Brain pericyte (primary cell): ENCODE measurements at places on chromosomes 1 and 21.
A peak's percentile ranks its signal among the peaks of the same experiment; 100 is the strongest.

DNA sequence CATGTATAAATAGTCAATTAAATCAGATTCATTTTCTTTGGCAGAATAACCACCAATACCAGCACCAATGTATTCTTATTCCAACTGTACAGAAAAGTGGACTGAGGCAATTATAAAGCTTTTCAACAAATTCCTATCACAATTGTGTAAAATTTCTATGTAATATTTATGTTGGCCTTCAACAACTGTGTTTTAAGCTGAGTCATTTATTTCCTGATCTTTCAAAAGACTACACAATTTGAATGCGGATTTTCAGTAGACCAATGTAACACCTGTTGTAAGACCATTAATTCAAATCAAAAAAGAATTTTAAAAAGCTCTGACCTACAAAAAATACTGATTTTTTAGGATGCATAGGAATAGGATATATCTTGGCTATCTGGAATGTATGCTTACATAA, 25.5 kb downstream of the GPATCH2 start:
- no peak for DNase-seq

DNA sequence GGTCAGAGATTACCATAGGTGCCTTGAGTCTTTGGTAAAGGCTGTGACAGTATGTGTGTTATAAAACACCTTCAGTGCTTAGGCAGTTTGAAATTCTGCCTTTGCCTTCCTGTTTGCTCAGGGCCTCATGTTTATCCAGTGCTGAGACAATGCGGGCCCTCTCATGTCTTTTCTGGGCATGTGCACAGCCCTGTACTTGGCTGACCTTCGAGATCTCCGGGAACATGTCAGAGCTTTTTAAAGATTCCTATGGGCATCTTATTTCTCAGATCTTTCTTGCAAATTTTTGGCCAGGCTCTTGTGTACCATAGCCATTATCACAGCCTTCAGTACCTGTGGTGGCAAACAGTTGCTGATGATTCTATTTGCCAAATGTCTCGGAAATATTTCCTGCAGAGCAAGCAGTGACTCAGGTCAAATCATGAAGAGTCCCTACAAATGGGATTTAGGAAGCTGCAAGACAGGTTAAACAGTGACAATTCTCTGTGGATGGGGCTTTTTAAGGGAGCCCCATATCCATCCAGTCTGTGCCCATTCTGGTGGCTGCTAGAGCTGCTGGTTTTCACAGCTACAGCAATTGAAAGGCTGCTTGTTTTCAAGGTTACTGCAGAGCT, 42.1 kb downstream of the HOOK1 start:
- no peak for DNase-seq

- no peak for DNase-seq
Observed at GRCh38 chr1:8430476-8430875, 112.6 kb downstream of the SLC45A1 start.

DNA sequence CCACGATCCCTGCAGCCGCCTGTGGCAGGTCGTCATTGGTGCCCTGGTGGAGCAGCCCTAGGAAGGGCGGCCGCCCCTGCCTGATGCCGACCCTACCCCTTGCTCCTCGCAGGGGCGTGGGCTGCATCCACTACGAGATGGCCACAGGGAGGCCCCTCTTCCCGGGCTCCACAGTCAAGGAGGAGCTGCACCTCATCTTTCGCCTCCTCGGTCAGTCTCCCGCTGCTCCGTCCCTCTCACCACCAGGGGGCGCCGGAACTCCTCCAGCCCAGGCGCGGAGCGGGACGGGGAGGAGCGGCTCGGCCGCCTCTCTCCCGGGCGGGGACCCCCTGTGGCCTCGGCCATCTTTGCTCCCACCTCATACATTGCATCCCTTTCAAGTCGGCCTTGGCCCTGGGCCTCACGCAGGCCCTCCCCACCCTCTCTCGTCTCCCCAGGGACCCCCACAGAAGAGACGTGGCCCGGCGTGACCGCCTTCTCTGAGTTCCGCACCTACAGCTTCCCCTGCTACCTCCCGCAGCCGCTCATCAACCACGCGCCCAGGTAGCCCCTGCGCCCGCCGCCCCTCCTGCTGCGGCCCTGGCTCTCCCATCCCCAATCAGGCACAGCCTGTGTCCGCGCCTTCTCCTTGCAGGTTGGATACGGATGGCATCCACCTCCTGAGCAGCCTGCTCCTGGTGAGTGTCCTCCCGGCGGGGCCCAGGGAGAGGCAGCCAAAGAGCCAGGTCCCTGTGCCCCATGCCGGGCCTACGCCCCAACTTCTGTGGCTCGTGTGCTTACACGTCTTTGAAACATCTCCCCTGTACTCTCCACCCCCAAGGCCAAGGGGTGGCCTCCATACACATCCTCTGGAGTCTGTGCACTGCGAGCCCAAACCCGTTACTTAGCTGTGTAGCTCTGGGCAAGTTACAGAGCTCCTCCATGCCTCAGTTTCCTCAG, 24.7 kb downstream of the CDK18 start:
- DNase-seq = no peak

GRCh38 chr1:230855886-230856285, 12.4 kb downstream of the C1orf198 start:
- DNase-seq = no peak

- no peak for DNase-seq
Observed at GRCh38 chr1:170823120-170823519, 112.2 kb upstream of the MROH9 start.

- DNase-seq = no peak
Observed at GRCh38 chr1:199044191-199044590, 405.4 kb downstream of the PTPRC start.

GRCh38 chr1:87349036-87349435, 20.4 kb downstream of the LMO4 start:
- DNase-seq = no peak

DNA sequence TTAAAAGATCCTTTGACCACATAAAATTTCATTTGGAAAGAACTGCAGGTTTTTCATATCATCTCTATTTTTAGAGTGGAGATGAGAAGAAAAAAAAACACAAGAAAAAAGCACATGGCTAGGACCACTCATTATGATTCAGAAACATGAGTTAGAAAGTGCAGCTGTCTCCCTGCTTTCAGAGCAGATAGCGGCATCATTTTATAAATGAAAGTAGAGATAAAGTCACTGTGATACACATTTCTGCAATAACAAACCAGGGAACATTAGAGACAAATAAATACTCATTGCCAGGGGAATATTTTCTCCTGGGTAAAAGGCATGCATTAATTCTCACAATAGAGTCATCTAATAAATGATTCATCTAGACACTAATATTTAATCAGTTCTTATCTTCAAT, 87.5 kb upstream of the PLPPR4 start:
- no peak for DNase-seq

GRCh38 chr1:246404078-246404477, 103.0 kb downstream of the SMYD3 start:
- peak; percentile 44 for DNase-seq

DNA sequence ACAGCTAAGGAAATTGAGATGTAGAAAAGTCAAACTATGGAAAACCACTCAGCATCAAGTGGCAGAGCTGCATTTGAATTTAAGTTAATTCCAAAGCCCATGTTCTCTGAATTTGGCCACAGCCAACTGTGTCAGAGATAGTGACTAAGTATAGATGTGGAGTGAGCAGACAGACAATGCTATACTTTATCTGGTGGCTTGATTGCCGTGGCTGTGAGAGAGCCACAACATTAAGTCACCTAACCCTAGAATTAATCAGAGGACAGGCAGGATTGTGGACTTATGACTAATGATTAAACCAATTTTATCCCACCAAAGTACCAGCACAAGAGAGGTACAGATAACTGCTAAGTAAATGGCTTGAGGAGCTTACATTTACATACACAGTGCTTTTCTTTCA, 209.8 kb downstream of the TPR start:
- no peak for DNase-seq

DNA sequence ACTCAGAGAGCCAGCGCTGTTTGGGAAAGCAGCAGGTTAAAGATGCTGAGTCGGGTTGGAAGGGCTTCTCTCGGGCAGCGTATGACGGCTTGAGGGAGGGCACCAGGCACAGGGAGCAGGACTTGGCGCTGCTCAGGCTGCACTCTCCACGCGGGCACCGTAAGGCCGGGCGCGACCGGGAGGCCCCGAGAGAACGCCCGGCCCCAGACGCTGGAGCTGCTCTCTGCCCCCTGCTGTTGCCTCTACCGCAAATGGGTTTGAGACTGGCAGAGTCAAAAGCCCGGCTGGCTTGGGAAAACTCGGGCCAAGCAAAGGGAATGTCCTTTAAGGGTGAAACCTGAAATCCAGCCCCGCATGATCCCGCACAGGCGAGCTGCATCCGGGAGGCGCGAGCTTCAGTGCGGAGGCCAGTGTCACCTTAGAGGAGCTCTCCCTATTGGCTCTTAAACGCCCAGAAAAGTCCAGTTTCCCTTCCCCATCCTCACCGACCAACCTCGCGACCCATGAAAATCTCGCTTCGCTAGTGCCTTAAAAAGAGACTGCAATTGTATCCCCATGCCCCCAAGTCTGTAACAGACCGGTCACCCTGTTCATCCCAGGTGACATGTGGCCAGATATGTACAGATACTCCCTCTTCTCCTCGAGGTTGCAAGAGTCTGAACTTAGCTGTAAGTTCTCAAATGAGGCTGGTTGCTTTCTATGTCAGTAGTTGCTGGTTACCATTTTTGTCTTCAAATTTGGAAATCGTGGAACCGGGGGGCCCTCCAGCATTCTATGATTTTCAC, 1.1 kb downstream of the PRRX1 start:
- DNase-seq = no peak

DNA sequence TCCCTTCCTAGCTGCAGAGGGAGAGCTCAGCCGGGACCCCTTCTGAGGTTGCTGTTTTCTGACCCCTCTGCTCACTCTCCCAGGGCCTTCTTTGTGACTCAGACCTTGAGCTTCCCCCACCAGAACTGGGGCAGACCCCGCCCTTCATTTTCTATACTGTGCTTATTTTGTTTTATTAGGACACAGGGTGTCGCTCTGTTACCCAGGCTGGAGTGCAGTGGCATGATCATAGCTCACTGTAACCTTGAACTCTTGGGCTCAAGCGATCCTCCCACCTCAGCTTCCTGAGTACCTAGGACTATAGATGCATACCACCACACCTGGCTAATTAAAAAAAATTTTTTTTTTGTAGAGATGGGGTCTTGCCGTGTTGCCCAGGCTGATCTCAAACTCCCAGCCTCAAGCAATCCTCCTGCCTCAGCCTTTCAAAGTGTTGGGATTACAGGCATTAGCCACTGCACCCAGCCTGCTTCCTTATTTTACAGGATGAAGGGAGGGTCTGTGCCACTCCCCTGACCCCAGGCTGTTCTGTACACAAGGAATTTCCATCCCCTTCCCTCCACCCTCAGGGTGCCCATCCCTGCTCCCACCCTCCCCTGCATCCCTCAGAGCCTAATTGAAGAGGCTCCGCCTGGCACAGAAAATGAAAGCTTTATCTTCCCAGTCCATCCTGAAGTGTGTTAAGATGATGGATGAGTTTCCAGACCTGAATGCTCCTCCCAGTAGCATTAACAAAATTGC, 195.2 kb upstream of the POU3F1 start:
- DNase-seq = no peak
